ENCODE measurements at places on chromosomes 16 and 17. TPM values are rescaled to one million over a fixed set of nuclear protein-coding genes. Genes with fewer than 3 reads are reported as not detected.
A peak's percentile ranks its signal among the peaks of the same experiment; 100 is the strongest.

Gene TADA2A
- 41.9 TPM for total RNA-seq

DNA sequence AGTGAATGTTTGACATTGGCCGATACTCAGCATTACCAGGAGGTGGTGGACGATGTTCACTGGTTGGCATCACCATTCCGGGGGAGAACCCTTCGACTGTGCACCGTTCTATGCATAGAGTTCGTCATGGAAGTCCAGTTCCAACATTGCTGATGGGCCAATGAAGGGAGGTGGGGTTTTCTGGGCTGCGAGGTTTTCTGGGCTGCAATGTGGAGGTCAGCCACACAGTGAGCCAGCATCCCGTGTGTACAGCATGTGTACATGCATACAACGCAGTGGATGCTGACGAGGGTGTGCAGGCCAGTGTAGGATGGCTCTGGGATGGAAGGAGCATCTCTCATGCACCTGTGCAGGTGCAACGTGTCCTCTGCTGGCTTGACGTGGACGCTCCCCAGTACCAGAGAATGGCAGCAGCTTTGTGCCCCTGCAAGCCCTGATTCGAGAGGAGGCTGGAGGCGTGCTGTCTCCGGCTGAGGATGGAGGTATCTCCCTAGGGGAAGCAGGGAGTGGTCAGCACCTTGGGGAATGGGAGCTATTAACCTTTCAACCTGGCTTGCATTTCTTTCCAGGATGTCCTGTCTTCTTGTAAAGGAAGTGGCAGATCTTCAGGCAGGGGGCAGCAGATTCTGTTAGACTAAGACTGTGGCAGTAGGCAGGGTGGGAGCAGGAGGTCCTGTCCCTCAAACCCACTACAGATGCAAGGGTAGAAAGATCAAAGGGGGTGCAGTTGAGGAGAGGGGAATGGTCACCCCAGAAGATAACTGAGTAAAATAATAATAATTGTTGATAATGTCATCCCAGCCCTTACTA lies 98.2 kb downstream of the CYLD start:
- H3K36me3 ChIP-seq, result no peaks in the 10 kb centered on the region
- H3K27ac ChIP-seq, result no peak overlapping the region
- no peak overlapping the region for H3K4me3 ChIP-seq
- H3K4me1 ChIP-seq, result peaks cover 5% of the 10 kb centered on the region
- peaks cover 18% of the 10 kb centered on the region for H3K27me3 ChIP-seq
- DNase-seq, result no peak

Gene ATP2C2
- total RNA-seq, result not detected

DNA sequence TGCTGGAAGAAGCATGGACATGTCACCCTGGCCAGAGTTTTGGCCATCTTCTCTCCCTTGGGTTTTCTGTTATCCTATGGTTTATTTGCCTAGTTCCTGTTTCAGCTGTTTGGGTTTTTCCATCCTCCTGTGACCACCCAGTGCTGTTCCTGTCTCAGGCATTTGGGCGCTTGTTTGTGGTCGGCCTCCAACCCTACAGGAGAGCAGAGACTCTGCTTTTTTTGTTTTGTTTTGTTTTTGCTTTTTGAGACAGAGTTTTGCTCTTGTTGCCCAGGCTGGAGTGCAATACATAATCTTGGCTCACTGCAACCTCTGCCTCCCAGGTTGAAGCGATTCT lies 3.3 kb upstream of the ZC3H7A start:
- DNase-seq, result no peak
- peaks cover 22% of the 10 kb centered on the region for H3K36me3 ChIP-seq
- peaks cover 48% of the 10 kb centered on the region for H3K4me1 ChIP-seq
- no peaks in the 10 kb centered on the region for H3K27me3 ChIP-seq
- peak overlapping the region; percentile 94 for H3K27ac ChIP-seq

DNA sequence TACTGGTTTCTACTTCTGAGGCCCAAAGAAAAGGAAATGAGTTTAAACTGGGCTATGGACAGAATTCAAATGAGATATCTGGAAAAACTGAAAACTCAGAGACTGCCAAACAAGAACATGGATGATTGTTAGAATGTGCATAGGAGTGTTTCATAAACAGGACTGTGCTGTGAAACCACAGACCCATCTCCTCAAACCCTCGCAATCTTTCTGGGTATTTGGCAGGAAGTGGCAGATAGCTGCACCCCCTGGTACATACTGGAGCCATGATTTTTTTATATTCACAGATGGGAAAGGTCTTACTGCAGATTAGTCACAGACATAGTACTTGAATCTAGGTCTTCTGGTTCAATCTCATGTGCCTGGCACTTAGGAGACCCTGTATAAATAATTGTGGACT lies 145.0 kb downstream of the CCDC182 start:
- H3K27me3 ChIP-seq, result no peaks in the 10 kb centered on the region
- H3K27ac ChIP-seq, result peak overlapping the region; percentile 90
- peak; percentile 53 for DNase-seq
- peaks cover 76% of the 10 kb centered on the region for H3K4me1 ChIP-seq
- H3K4me3 ChIP-seq, result peak overlapping the region; percentile 35
- peaks cover 36% of the 10 kb centered on the region for H3K36me3 ChIP-seq

DNA sequence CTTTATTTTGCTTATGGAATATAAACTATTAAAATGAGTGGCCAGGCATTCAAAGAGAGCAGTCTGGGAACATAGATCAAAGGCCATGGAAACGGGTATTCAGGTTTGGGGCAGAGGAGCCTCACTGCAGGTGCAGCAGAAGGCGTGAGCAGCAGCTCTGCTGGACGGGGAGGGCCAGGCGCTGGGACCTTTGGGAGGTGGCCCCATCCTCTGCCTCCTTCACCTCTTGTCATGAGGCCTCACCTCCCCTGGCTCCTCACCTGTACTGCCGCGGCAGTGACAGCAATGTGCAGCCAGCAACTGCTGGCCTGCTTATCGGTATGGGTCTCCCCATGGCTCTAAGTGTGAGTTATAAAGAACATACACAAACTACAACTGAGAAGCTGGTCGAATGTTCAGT lies 109.4 kb downstream of the CDK5R1 start:
- H3K27ac ChIP-seq, result no peak overlapping the region
- peaks cover 3% of the 10 kb centered on the region for H3K27me3 ChIP-seq
- no peaks in the 10 kb centered on the region for H3K36me3 ChIP-seq

- no peak for DNase-seq
- no peak overlapping the region for H3K4me3 ChIP-seq
- H3K27me3 ChIP-seq, result peaks cover 2% of the 10 kb centered on the region
- no peak overlapping the region for H3K27ac ChIP-seq
Measured at GRCh38 chr17:17769869-17770631, 66.7 kb downstream of the SREBF1 start.

- DNase-seq, result no peak
- H3K4me3 ChIP-seq, result no peak overlapping the region
- H3K4me1 ChIP-seq, result peaks cover 24% of the 10 kb centered on the region
- H3K27me3 ChIP-seq, result peaks cover 34% of the 10 kb centered on the region
Measured at GRCh38 chr16:81440888-81441761, 3.5 kb upstream of the CMIP start.

GRCh38 chr17:63701868-63702720 lies 2.2 kb upstream of the LIMD2 start:
- peaks cover 33% of the 10 kb centered on the region for H3K36me3 ChIP-seq
- peak overlapping the region; percentile 96 for H3K27ac ChIP-seq
- no peaks in the 10 kb centered on the region for H3K27me3 ChIP-seq
- DNase-seq, result peak; percentile 70

DNA sequence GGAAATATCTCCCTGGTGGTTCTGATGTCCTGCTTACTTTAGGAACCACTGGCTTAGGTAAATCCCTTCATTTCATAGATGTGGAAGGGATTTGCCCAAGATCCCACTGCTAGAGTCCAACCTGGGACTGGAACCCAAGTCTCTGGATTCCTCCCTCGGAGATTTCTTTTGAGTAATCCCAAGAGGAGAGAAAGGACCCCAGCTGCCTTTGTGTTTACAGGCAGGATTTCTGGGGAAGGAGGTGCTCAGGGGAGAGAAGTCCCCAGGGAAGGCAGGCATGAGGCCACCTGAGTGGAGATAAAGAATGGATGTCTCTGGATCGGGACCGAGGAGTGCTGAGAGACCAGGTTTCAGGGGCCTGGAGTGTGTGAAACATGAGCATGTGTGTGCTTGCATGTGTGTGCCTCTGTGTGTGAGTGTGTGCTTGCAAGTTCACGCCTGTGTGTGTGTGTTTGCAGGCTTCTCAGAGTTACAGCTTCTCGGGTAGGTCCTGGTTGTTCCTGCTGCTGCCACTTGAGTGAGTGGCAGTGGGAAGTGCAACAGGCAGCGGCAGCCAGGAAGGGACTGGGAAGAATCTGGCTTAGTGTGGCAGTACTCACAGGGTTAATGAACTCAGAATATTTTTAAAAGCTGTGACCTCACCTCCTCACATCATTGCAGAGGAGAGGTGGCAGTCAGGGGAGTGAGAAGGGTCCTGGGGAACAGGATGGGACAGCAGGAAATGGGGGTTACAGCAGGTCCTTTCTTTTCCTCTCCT lies 2.2 kb downstream of the KCNH6 start:
- H3K27me3 ChIP-seq, result peaks cover 24% of the 10 kb centered on the region
- H3K36me3 ChIP-seq, result no peaks in the 10 kb centered on the region
- no peak overlapping the region for H3K4me3 ChIP-seq
- no peaks in the 10 kb centered on the region for H3K4me1 ChIP-seq

DNA sequence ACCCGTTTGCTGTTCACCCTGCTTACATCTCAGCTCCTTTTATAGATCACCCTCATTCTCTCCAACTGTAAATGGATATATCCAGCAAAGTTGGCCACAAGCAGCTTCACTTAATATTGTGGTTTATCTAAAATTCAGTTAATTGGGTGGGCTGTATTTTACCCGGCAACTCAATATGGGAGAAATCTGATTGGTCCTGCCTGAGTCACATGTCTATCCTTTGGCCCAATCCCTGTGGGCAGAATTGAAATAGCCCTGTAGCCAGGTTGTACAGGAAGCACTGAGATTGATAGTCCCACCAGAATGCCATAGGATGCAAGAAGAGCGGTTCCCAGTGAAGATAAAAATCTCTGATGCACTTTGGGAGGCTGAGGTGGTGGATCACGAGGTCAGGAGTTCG lies 73.2 kb downstream of the AIPL1 start:
- H3K36me3 ChIP-seq, result no peaks in the 10 kb centered on the region
- no peaks in the 10 kb centered on the region for H3K4me1 ChIP-seq
- DNase-seq, result no peak
- no peak overlapping the region for H3K27ac ChIP-seq

Gene ZNF688
- total RNA-seq, result 7.4 TPM

DNA sequence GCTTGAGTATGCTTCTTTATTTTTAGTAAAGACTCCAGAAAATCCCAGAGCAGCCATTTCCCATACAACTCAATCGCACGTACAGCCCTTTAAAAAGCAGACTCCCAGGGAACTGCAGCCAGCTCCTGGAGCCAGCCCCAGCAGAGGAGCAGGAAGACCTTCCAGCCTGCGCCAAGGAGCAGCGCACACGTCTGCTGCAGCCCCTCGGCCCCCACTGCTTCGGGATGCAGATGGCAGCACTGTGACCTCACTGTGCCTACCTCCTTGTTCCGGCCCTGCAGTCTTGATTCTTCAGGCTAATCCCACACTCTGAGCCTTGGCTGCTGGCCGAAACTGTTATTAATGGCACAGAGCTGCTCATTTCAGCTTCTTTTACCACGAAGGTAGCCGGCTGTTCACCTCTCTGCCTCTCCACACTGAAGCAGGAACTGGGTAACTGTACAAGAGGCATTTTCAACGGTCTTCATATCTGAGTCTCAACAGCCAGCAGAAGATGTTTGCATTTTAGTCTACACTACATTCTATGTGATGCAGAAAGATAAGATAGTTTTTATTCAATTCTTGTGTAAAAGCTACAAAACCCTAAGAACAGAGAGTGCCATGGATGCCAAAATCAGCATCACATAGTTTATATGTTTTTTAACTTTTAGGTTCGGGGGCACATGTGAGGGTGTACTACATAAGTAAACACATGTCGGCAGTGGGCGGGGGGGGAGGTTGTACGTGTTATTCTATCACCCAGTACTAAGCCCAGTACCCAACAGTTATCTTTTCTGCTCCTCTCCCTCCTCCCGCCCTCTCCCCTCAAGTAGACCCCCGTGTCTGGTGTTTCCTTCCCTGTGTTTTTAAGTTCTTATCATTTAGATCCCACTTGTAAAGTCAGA lies 130.9 kb downstream of the ANKRD11 start:
- no peak for DNase-seq
- peak overlapping the region; percentile 75 for H3K4me3 ChIP-seq
- no peaks in the 10 kb centered on the region for H3K27me3 ChIP-seq
- H3K36me3 ChIP-seq, result peaks cover 17% of the 10 kb centered on the region

Gene TBC1D28
- not detected for total RNA-seq

DNA sequence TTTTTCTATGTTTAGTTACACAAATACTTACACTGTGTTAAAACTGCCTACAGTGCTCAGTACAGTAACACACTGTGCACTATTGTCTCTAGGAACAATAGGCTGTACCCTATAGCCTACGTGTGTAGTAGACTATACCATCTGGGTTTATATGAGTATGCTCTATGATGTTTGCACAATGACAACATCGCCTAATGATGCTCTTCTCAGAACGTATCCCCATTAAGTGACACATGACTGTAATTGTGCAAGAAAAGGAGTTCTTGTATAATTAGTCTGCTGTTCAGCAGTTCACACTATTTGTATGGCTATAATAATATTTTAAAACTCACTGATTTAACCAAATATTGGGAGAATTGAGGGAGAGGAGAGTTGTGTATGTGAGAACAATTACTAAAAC lies 173.7 kb downstream of the TRIM37 start:
- peaks cover 7% of the 10 kb centered on the region for H3K27me3 ChIP-seq
- no peaks in the 10 kb centered on the region for H3K4me1 ChIP-seq
- no peaks in the 10 kb centered on the region for H3K36me3 ChIP-seq

- peaks cover 5% of the 10 kb centered on the region for H3K4me1 ChIP-seq
- peaks cover 51% of the 10 kb centered on the region for H3K27me3 ChIP-seq
- no peak overlapping the region for H3K27ac ChIP-seq
Measured at GRCh38 chr17:73646409-73647300, 2.4 kb upstream of the SDK2 start.

Gene ADAMTS18
- total RNA-seq, result 0.05 TPM

Gene EME1
- total RNA-seq, result 32.9 TPM

- H3K36me3 ChIP-seq, result peaks cover 16% of the 10 kb centered on the region
- no peaks in the 10 kb centered on the region for H3K27me3 ChIP-seq
- H3K27ac ChIP-seq, result no peak overlapping the region
- no peak for DNase-seq
Measured at GRCh38 chr16:74501484-74502478, 80.5 kb upstream of the CLEC18B start.

Gene CCDC154
- 0.44 TPM for total RNA-seq
